ENCODE measurements at places on chromosomes 7 and 10.
A peak's percentile ranks its signal among the peaks of the same experiment; 100 is the strongest.

- DNase-seq, result peak; percentile 32
- H3K4me3 ChIP-seq, result no peak overlapping the region
- no peaks in the 10 kb centered on the region for H3K4me1 ChIP-seq
- H3K27me3 ChIP-seq, result no peaks in the 10 kb centered on the region
- no peak overlapping the region for H3K27ac ChIP-seq
Measured at GRCh38 chr7:88789480-88790064, 6.0 kb downstream of the TEX47 start.

GRCh38 chr7:39414224-39415035 lies 151.8 kb upstream of the YAE1 start:
- H3K27me3 ChIP-seq, result no peaks in the 10 kb centered on the region
- no peak overlapping the region for H3K27ac ChIP-seq
- no peak for DNase-seq
- H3K4me3 ChIP-seq, result peak overlapping the region; percentile 63
- peaks cover 2% of the 10 kb centered on the region for H3K4me1 ChIP-seq
- no peaks in the 10 kb centered on the region for H3K36me3 ChIP-seq

- peaks cover 5% of the 10 kb centered on the region for H3K36me3 ChIP-seq
- H3K4me3 ChIP-seq, result no peak overlapping the region
- no peaks in the 10 kb centered on the region for H3K27me3 ChIP-seq
- no peak overlapping the region for H3K27ac ChIP-seq
- no peak for DNase-seq
Measured at GRCh38 chr10:73992899-73993788, 4.8 kb upstream of the VCL start.

GRCh38 chr7:41921453-41921981 lies 218.6 kb upstream of the INHBA start:
- no peak overlapping the region for H3K4me3 ChIP-seq
- H3K36me3 ChIP-seq, result no peaks in the 10 kb centered on the region
- H3K27me3 ChIP-seq, result no peaks in the 10 kb centered on the region
- DNase-seq, result no peak
- no peak overlapping the region for H3K27ac ChIP-seq

DNA sequence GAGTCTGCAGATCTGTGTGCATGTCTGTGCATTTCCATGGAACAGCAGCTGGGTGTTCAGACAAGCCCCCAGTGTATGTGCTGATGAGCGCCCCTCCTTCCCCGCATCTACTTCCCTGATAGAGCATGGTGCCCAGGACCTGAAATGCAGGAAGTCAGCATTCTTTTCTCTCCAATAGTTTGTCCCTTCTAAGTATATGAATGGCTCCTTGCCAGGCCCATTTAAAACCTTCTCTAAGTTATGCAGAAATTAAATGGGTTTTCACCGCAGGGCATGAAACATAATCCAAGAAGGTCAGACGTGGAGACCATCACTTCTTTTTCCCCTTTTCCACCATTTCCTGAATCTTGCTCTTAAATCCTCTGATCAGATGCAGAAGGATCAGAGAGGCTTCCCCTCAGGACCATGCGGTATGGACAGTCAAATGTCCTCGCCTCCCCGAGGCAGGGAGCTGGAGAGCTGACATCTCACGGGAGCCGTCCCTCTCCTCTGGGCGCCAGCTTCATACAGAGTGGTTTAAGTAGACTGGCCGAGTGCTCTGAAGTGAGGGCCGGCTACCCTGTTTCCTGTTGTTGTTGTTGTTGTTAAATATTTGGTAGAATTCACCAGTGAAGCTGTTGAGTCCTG lies 155.3 kb downstream of the C10orf105 start:
- H3K4me1 ChIP-seq, result no peaks in the 10 kb centered on the region
- no peak for DNase-seq
- H3K4me3 ChIP-seq, result no peak overlapping the region
- no peaks in the 10 kb centered on the region for H3K27me3 ChIP-seq

GRCh38 chr7:142298627-142299026 lies 40.8 kb upstream of the PRSS58 start:
- no peaks in the 10 kb centered on the region for H3K27me3 ChIP-seq
- H3K4me1 ChIP-seq, result peaks cover 22% of the 10 kb centered on the region
- no peaks in the 10 kb centered on the region for H3K36me3 ChIP-seq
- no peak overlapping the region for H3K27ac ChIP-seq

DNA sequence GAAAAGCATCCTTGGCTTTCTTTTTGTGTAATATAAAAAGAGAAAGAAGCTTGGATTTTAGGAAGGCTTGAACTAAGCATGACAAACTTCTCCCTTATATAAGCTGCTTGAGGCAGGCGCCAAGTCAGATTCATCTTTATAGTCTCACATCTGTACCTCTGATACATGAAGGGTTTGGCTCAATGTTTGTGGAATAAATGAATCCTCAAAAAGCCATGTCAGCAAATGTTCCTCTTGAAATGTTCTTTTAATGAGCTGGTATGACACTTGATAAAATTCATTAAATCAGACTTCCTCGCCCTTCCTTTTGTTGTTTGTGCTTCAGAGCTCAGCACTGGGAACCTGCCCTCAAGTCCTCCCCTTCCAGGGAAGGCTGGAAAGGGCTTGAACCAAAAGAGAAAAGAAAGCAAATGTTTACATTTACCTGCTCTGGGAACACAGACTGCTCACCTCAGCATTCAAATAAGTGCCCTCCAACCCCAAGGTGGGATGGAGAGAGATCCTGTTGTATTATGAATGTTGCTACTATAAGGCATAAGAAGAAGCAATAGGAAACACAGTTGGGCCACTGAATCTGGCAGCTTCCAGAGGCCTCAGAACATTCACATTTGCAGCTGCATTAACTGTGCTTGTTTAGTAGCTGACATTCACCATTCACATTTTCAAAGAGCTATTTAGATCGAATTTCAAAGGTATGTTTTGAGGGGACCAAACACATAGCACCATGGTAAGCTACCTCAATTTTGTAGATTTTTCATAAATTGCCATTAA lies 212.6 kb downstream of the CACNA2D1 start:
- no peak for DNase-seq
- H3K27ac ChIP-seq, result no peak overlapping the region
- H3K4me3 ChIP-seq, result no peak overlapping the region
- no peaks in the 10 kb centered on the region for H3K36me3 ChIP-seq

DNA sequence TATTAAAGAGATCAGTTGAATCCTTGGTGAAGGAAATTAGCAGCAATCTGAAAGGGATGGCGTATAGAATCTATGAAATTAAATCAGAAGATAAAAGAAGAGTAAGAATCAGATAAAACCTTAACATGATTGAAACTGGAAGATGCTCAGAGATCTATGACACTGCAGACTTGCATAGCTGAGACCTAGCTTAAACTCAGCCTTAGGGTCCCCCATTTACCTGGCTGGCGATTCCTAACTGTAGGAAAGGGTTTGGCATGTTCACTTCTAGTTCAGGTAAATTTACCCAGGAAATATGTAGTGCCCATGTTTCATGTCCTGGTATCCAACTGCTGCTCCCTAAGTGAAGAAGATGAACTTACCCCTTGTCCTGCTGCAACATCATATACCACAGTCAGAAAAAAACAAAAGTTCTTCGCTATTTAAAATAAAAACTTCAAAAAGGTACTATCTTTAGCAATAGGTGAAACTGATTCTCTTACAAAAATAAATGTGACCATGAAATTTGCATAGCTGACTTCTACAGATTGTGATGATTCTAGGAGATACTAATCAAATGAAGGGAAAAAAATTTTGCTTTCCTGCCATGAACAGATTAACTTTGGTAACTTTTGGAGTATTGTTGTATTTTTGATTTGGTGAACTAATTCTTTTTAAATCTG lies 47.8 kb upstream of the TMEM243 start:
- DNase-seq, result no peak
- H3K27me3 ChIP-seq, result no peaks in the 10 kb centered on the region
- H3K4me1 ChIP-seq, result no peaks in the 10 kb centered on the region
- no peaks in the 10 kb centered on the region for H3K36me3 ChIP-seq
- no peak overlapping the region for H3K27ac ChIP-seq

- H3K27ac ChIP-seq, result no peak overlapping the region
- H3K27me3 ChIP-seq, result no peaks in the 10 kb centered on the region
- H3K36me3 ChIP-seq, result no peaks in the 10 kb centered on the region
Measured at GRCh38 chr10:126070476-126071215, 174.3 kb downstream of the FANK1 start.

DNA sequence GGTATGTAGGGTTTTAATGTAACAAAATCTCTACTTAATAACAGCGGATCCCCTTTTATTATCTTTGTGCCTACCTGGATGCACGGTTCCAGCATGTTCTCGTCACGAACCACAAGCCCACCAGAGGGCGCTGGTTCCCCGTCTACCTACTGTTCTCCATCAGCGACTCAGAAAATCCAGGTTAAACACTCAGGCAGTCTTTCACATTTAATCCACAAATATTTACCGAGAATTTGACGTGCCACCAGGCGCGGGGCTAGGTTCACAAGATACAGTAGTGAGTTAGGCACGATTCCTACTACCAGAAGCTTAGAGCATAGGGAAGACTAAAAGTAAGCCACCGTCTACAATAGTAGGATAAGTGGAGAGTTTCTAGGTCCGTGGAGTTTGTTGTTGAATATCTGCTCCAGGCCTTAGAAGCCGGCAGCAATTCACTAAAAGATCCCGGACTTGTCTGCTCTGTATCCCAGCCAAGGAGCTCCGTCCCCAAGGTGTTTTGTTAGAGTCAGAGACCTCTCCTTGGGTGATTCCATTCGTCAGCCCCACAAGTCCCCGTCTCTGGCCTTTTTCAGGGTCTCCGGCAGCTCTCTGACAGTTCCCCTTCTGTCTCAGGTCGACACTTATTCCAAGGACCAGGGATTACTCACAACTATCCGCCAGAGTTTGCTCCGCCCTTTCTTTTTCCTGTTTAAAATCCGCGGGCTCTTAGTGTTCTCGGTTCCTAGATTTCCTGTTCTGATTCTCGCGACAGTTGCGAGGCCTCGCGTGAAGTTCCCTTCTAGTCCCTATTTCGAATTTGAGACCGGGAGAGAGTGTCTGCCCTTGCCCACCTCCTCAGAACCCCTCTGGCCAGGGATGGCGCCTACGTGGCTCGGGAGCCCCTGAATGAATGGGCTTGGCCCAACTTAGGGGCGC lies 1.5 kb upstream of the KAZALD1 start:
- peaks cover 5% of the 10 kb centered on the region for H3K36me3 ChIP-seq
- DNase-seq, result peak; percentile 94
- H3K27me3 ChIP-seq, result peaks cover 18% of the 10 kb centered on the region
- peak overlapping the region; percentile 96 for H3K27ac ChIP-seq

- H3K27me3 ChIP-seq, result no peaks in the 10 kb centered on the region
- peak; percentile 62 for DNase-seq
- no peaks in the 10 kb centered on the region for H3K36me3 ChIP-seq
- H3K27ac ChIP-seq, result no peak overlapping the region
- no peaks in the 10 kb centered on the region for H3K4me1 ChIP-seq
- H3K4me3 ChIP-seq, result no peak overlapping the region
Measured at GRCh38 chr10:63720072-63720537, 198.9 kb downstream of the REEP3 start.

GRCh38 chr7:101450064-101450463 lies 87.4 kb downstream of the COL26A1 start:
- H3K4me3 ChIP-seq, result no peak overlapping the region
- no peaks in the 10 kb centered on the region for H3K36me3 ChIP-seq
- no peaks in the 10 kb centered on the region for H3K4me1 ChIP-seq
- DNase-seq, result no peak

GRCh38 chr7:26815426-26815825 lies 49.0 kb downstream of the SKAP2 start:
- H3K36me3 ChIP-seq, result no peaks in the 10 kb centered on the region
- H3K4me3 ChIP-seq, result no peak overlapping the region
- H3K27me3 ChIP-seq, result no peaks in the 10 kb centered on the region
- no peak overlapping the region for H3K27ac ChIP-seq
- H3K4me1 ChIP-seq, result no peaks in the 10 kb centered on the region

DNA sequence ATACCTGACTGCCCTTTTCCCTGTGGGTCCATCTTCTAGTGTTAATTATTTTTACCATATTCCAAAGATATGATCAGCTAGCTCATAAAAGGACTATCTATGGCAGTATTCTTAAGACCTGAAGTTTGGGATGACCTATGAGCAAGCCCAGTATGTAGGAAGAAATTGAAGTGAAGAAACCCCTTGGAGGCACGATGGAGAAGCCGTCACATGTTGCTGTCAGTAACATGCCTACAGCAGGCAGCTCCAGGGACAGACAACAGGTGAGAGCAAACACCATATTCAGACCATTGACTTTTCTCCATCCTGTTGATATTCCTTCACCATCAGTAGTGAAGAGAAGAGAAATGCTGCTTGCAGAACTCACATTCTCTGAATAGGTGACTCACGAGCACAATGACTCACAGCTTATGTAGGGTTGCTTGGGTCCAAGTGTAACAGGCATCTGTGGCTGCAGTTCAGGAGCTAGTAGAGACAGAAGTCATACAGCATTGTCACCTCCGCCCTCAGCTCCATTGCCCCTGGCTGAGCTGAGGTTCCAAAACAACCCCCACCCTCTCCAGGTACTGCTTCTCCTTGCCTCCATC lies 8.4 kb upstream of the LYZL2 start:
- H3K4me3 ChIP-seq, result no peak overlapping the region
- H3K4me1 ChIP-seq, result no peaks in the 10 kb centered on the region
- H3K36me3 ChIP-seq, result no peaks in the 10 kb centered on the region
- no peak for DNase-seq
- no peaks in the 10 kb centered on the region for H3K27me3 ChIP-seq

GRCh38 chr7:100793806-100794660 lies 33.3 kb downstream of the EPHB4 start:
- H3K4me1 ChIP-seq, result no peaks in the 10 kb centered on the region
- no peak for DNase-seq
- no peak overlapping the region for H3K4me3 ChIP-seq
- H3K27ac ChIP-seq, result no peak overlapping the region
- H3K27me3 ChIP-seq, result no peaks in the 10 kb centered on the region

DNA sequence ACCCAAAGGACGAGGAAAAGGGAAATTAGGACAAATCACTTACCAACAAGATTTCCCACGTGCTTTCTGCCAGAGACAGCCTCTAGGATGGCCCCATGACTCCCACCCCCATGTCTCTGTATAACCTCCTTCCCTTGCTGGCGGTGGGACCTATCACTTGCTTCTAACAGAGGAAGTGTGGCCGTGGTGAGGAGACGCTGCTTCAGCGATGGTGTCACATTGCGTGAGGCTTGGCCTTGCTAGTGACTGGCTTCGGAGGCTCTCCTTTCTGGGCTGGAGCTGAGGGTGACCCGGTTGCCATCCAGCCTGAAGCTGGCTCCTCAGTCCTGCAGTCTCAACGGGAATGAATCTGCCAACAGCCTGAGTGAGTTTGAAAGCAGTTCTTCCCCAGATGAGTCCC lies 123.7 kb downstream of the ANLN start:
- DNase-seq, result no peak
- no peaks in the 10 kb centered on the region for H3K36me3 ChIP-seq
- no peak overlapping the region for H3K4me3 ChIP-seq
- H3K4me1 ChIP-seq, result no peaks in the 10 kb centered on the region

GRCh38 chr10:4216726-4217125 lies 431.7 kb upstream of the KLF6 start:
- no peaks in the 10 kb centered on the region for H3K27me3 ChIP-seq
- no peak overlapping the region for H3K27ac ChIP-seq
- H3K4me3 ChIP-seq, result no peak overlapping the region
- DNase-seq, result no peak
- no peaks in the 10 kb centered on the region for H3K4me1 ChIP-seq
- no peaks in the 10 kb centered on the region for H3K36me3 ChIP-seq

DNA sequence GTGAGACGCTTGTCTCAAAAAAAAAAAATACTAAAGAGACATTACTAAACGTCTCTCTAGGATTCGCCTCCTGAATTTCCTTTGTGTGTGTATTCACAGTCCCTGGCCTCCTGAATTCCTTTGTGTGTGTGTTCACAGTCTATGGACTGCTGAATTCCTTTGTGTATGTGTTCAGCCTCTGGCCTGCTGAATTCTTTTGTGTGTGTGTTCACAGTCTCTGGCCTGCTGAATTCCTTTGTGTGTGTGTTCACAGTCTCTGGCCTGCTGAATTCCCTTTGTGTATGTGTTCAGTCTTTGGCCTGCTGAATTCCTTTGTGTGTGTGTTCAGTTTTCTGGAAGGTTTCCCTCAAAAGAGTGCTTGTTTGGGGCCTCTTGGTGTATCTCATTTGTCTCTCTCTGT lies 8.2 kb downstream of the BMS1 start:
- DNase-seq, result no peak
- H3K36me3 ChIP-seq, result peaks cover 78% of the 10 kb centered on the region
- no peak overlapping the region for H3K4me3 ChIP-seq

Data from naive thymus-derived CD4-positive, alpha-beta T cell (primary cell).